Aorta (tissue), 5 donors: ENCODE measurements at places on chromosomes 2 and 18. TPM values are rescaled to one million over a fixed set of nuclear protein-coding genes. Genes with fewer than 3 reads are reported as not detected.

Gene GPR17
- not detected for total RNA-seq

- DNase-seq = no peak
Observed at GRCh38 chr18:24031318-24031717, 16.8 kb downstream of the TTC39C start.

Gene IL36A
- total RNA-seq = not detected

DNA sequence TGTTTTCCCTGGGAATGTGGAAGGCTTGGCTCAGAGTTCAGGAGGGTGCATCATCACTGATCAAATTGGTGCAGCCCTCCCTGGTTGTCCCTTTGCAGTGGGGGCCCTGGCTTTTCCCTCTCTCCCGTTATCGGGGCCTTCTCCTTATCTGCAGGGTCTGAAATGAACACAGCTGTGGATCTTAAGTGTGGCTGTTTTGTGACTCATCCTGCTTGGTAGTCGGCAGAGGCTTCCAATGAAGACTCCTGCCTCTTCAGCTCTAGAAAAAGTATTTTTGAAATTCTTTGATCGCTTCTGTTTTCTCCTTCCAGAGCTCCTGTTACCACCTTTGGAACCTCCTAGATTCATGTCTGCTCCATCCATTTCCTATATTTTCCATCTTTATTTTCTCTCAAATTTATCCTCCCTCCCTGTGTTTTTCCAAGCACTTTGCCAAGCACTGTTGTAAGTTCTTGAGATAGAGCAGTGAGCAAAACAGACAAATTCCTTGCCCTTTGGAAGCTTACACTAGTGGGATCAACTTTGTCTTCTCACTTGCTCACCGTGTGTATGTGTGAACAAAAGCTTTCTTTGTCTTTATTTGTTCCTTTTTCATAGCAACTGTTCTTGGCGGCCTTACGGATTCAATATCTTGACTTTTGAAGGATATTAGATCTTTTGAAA lies 45.7 kb downstream of the RALB start:
- DNase-seq = no peak

Gene TEX44
- total RNA-seq = not detected

DNA sequence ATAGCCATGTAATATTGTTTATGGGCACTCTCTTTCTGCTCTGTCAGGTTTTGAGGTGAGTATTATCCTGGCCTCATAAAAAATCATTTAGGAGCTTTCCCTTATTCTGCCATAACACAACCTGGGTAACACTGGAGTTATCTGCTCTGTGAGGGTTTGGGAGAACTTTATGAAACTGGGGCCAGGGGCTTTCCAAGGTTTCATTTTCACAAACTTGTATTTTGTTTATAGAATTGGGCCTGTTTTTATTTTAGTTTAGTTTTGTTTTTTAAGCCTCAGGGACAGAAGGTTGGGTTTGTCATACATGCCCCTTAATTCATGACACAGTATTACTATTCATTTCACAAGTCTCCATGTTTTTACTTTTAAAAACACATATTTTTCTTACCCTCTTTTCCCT lies 83.5 kb downstream of the IRS1 start:
- no peak for DNase-seq

DNA sequence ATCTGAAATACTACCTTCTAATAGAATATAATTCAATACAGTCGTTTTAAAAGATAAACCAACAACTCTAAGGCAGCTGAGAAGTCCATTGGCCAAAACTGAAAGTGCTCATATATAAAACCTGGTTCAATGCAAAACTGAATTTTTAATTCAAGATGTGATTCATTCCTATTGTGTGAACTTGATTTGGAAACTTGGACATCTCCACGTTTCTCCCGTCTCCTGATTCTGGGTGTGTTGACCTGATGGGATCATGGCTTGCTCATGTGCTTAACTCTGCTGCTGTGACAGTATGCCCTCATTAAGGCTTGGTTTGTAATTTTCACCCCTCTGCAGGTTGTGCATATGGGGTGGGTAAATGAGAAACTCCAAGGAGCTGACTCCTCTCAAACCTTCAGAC lies 166.3 kb upstream of the TPO start:
- no peak for DNase-seq

DNA sequence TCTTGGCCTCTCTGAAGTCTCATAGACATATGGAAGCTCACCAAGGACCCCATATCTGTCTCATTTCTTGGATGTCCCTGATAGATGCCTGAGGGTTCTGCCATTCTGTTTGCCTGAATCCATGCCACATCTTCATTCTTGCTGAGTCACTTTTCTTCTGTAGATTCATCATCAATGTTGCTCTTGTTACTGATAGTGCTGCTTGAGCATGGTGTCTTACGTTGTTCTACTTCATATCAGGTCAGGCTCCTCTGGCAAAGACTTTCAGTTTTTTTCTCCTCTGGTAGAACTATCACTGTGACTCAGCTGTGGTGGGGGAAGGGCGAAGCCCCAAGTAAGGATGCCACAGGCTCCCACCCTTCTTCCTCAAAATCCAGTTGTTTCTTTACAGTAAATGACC lies 885.2 kb downstream of the DCDC2C start:
- no peak for DNase-seq

- no peak for DNase-seq
Observed at GRCh38 chr2:44616667-44617155, 255.0 kb downstream of the CAMKMT start.

Gene SPRED2
- 38.3 TPM for total RNA-seq

Gene EGR4
- total RNA-seq = not detected

Gene CHRND
- total RNA-seq = not detected

Gene IL36B
- total RNA-seq = not detected
